ENCODE measurements at places on chromosomes 6 and 20. TPM values are rescaled to one million over a fixed set of nuclear protein-coding genes. Genes with fewer than 3 reads are reported as not detected.
A peak's percentile ranks its signal among the peaks of the same experiment; 100 is the strongest.

- DNase-seq: no peak
Observed at GRCh38 chr20:24406750-24407149, 62.7 kb upstream of the SYNDIG1 start.

DNA sequence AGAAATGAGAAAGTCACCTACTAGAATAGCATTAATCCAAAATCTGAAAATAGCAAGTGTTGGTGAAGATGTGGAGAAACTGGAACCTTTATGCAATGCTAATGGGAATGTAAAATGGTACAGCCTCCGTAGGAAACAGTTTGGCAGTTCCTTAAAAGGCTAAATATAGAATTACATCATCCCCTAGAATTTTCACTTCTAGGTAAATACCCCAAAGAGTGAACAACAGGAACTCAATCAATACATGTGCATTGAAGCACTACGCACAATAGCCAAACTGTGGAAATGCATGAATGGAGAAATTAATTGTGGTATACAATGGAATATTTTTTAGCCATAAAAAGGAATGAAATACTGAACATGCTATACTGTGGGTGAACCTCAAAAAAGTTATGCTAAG, 982.0 kb upstream of the FLRT3 start:
- no peak for DNase-seq

DNA sequence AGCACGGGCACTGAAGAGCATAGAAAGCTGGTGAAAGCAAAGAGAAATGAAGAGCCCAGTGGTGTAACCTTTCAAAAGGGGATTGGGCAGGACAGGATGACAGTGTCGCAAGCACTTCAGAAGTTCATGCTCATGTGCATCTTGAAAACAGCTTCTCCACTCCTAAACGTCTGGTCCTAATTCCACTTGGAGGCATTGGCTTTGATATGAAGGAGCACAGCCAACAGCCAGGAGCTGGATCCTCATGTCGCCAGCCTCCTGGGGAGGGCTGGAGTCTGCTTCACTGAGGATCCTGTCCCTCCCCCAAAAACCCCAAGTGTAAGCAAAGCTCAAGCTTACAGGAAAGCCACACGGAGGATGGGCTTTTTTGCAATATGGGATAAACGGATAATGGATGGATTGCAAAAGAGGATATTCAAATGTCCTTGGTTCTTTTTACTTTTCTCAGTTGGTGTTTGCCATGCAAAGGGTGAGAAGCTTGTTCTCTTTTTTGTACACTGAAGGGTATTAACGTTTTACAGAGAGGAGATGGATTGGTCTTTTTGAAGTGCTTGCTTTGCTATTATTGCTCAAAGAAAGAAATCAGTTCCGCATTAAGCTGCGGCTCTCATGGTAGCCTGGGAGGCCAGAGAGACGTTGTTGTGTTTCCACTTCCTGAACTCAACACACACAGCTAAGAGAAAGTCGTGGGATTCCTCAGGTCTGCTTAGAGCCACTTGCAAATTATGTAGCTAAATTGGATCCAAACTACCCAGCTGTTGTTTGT, 92.2 kb downstream of the SIM1 start:
- DNase-seq: no peak

GRCh38 chr6:97085772-97086171, 161.2 kb downstream of the KLHL32 start:
- peak; percentile 8 for DNase-seq

GRCh38 chr20:31644701-31645100, 7.0 kb downstream of the COX4I2 start:
- no peak for DNase-seq

DNA sequence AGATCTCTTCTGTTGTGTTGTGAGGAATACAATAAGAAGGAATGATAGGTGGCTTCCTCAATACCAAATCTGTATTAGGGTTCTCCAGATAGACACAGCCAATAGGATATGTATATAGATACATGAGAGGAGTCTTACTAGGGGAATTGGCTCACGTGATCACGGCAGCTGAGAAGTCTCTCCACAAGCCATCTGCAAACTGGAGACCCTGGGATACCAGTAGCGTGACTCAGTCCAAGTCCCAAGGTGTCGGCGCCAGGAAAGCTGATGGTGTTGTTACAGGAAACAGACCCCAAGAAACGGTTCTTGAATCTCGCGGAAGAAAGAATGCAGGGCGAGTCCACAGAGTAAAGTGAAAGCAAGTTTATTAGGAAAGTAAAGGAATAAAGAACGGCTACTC, 61.4 kb downstream of the SYTL3 start:
- DNase-seq: peak; percentile 54

DNA sequence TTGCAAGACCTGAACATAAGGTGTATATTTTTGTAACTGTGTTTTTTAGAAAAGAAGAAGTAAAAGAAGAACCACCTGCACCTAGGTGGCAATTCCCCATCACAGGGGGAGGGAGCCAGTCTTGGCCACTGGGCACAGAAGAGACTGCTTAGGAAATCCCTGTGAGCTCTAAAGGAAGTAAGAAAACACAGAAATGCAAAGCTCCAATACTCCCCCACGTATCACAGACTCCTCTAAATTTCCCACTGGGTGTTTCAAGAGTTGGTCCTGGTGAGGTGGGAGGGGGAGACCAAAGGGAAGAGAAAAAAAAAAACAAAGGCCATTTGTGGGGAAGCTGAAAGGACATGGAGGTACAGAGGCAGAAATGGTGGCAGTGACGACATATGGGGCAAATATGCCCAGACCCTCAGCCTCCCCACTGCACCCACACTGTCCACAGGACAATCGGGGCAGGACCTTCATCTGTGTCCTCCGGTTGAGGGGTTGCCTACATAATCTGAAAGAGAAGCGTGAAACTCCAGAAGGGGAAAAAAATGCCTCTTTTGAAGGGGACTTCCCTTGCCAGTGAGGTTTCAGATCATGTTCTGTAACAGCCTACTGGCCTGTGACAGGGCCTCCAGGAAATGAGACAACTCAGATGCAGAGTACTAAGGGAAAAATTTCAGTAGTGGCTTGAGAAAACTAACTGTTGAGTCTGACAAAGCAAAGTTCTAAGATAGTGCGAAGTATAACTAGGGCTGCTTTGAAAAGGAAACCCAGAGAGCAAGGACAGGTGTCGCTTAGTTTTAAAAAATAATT, 226.2 kb upstream of the MARCKS start:
- DNase-seq: peak; percentile 40

DNA sequence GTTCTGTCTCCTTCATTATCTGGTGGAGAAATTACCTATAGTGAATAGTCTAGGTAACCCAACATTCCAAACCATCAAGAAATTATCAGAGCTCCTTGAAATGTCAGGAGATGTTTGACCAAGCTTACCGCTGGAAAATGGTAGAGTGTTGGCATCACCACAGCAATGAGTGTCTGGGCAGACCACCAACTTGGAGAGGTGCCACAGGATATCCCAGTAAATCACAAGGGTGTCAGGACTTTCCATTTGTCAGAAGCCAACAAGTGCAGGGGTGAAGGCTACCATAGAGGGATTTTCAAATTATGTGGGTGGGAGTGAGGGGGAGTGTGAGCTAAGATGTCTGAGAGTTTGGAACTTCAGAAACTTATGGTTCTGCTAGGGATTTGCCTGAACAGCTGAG, 73.2 kb downstream of the VGLL2 start:
- no peak for DNase-seq

DNA sequence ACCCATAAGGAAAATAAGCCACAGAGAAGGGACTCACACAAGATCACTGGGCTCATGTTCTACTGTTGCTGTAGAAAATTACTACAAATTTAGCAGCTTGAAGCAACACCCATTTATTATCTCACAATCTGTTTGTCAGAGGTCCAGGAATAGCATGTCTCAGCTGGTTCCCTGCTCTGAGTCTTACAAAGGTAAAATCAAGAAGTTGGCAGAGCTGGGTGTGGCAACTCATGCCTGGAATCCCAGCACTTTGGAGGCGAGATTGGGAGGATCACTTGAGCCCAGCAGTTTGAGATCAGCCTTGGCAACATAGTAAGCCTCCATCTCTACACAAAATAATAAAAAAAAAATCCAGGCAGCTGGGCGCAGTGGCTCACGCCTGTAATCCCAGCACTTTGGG, 28.5 kb upstream of the ZNF831 start:
- no peak for DNase-seq

DNA sequence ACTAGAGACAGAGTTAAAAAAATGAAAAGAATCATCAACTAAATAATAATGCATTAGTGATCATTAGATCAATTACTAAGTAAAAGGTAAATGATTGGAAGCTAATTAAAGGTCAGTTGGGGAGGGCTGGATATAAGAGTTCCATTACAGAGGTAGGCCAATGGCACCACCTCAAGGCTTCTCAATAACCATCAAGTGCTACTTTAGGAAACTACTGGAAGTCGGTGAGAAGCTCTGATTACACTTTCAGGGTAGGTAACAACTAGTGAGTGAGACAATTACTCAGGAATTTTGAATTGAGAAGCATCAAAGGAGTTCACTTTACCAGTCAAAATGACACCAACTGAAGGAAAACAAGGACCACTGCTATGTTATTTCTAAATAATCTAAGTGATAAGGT, 90.2 kb upstream of the HDAC2 start:
- no peak for DNase-seq

Gene F13A1
- not detected for total RNA-seq

Gene CDSN
- not detected for total RNA-seq

Gene ULBP3
- 2.1 TPM for total RNA-seq

Gene PRIM2
- total RNA-seq: 62.8 TPM

Gene TNFRSF21
- 11.1 TPM for total RNA-seq

Gene ZBTB12
- 1.3 TPM for total RNA-seq
